ENCODE measurements at places on chromosomes 1 and 21.

GRCh38 chr1:50275566-50275965 lies 147.7 kb downstream of the DMRTA2 start:
- no peak for DNase-seq

DNA sequence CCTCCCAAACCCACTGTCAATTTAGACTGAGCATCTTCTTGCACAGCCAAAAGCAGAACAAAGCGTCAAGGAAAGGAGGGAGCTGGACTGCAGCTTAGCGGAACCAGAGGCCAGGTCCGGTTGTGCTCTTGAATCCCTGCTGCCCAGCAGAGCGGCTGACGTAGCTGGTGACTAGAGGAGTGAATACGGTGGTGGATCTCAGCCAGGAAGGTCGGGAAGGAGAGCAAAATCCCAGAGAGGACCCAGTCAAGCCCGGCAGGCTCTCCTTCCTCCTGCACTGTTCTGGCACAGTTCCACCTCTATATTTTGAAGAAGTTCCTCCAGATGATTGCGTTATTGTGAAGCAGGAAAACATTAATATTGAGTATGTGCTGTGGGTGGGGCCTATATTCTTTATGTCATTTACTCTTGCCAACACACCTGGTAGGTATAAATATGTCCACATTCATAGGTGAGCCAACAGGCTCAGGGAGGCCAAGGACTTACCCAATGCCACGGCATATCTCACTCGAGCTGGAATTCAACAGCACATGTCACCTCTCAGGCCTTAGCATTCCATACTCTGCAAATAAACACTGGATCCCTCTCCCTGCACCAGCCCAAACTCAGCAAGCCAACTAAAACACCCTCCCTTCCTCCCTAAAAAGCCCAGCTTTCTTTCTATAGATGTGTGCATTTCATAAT lies 23.6 kb upstream of the ABCB10 start:
- no peak for DNase-seq

DNA sequence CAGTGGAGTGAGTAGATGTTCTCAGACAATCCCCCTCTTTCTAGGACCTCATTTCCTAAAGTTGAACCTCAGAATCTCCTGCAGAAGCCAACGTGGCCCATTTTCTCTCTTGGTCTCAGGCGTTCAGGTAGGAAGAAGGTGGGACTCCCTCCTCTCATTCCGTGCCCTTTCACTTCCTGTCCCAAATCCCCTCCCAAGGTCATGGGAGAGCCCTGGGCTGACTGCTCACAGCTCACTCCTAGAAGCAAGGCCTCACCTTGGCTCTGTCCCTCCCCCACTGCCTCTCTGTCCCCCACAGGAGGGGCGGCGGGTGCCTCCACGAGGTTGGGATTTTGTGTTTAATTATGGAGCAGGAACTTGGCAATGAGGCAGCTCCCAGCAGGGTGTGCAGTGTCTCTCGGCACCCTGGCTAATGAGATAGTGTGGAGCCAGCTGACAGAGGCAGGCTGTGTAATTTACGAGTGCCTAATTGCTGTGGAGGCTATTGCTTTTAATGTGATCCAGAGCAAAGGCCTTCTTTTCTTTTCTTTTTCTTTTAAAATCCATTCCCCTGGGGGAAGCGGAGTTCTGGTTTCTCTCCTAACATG lies 9.1 kb upstream of the CDK18 start:
- no peak for DNase-seq

GRCh38 chr1:4825800-4826450 lies 171.5 kb downstream of the AJAP1 start:
- DNase-seq = peak; percentile 12

DNA sequence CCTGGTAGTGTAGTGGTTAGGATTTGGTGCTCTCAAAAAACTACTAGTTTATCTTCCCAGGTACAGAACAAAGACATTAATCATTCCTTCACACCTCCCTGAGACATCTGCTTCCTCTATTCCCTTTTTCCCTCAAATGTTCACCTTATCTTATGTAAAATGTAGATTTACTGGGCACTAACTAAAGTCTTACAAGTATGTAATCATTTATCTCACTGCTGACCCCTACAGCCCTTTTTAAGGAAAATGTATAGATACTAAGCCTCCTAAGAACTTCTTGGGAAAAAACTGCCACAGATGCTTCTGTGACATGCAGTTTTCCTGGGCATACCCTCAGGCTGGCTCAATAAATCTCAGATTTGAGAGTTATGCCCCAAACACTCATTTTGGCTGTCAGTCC lies 50.8 kb upstream of the NEK7 start:
- DNase-seq = no peak

GRCh38 chr1:118304722-118305359 lies 119.8 kb upstream of the SPAG17 start:
- no peak for DNase-seq

DNA sequence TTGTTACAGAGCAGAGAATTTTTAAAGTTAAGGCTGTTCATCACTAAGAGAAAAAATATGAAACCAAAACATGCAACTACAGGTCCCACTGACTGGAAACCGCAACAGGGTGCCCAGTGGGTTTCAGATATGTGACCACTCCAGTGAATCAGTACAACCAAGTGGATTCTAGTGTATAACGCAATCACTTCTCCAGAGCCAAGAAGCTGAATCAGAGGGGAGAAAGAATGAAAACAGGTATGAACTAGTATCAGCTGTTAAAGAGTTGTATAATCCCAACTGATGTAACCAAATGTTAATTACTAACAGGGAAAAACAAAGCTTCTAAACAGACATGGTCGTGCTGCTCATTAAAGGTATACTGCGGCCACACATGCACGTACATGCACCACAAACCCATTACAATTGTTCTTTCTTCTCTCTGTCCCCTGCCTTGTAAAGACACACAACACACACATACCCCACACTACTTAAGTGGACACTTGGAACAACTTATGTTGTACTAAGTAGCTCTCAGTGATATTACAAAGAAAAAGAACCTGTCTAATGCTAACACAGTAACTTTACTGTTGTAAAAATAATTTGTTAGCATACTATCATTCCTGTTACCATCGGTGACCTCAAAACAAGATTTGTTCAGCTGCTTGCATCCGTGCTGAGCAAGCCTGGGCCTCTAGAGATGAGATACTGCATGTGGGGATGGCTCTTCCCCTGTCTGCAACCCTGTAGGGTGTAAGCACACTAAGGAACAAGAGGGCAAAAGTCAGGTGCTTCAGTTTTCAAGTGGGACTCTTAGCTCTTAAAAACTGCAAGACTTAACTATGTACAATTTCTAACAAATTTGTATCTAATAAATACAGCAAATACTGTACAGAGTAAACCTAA lies 74.2 kb downstream of the PTPN14 start:
- DNase-seq = no peak

GRCh38 chr1:228781161-228781808 lies 46.0 kb downstream of the RHOU start:
- DNase-seq = no peak

- DNase-seq = peak; percentile 74
Observed at GRCh38 chr1:182084487-182085316, 23.2 kb upstream of the ZNF648 start.

GRCh38 chr1:235954306-235955283 lies 87.9 kb upstream of the LYST start:
- no peak for DNase-seq

- DNase-seq = no peak
Observed at GRCh38 chr1:60273185-60273584, 199.6 kb upstream of the C1orf87 start.

DNA sequence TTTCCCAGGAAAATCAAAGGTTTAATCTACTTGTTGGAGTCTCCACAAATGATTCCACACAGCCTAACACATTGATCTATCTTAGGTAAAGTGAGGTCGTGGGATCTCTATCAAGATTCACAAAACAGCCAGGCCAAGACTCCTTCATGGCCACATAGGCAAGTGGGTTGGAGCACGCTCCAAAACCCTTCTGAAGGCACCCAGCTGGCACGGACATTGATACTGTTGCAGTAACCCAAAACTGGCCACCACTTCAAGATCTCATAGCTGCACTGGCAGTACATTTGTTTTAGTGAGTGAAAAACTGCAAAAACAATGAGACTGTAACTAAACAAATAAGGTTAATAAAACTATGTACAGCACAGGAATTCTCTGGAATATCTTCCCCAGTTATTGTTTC lies 61.9 kb downstream of the COLGALT2 start:
- DNase-seq = no peak

- no peak for DNase-seq
Observed at GRCh38 chr1:238596703-238597102, 706.0 kb upstream of the ZP4 start.

DNA sequence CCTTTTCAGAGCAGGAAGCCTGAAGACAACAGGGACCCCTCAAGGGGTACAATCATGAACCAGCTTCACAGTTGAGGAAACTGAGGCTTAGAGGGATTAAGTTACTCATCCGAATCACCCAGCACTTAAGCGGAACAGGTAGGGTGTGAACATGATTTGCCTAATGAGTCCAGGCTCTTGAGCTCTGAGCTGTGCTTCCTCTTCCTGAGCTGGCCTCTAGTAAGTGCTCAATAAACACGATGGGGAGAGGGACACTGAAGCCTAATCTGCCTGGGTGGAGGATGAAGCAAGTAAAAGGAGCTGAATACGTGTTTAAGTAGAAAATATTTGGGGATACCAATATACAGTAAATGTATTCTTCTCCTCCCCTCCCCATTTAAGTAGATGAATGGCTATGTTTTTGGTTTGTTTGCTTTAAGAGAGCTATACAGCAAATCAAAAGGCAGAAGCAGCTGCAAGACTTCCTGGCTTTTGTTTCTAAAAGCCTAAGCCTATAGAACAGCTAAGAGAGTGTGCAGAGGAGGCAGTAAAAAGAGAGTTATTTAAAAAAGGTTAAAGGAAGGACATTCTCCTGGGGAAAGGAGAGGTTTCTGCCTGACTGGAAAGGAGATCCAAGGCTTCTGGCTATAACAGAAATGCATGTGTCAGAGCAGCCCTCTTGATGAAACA lies 20.5 kb downstream of the STPG1 start:
- no peak for DNase-seq

DNA sequence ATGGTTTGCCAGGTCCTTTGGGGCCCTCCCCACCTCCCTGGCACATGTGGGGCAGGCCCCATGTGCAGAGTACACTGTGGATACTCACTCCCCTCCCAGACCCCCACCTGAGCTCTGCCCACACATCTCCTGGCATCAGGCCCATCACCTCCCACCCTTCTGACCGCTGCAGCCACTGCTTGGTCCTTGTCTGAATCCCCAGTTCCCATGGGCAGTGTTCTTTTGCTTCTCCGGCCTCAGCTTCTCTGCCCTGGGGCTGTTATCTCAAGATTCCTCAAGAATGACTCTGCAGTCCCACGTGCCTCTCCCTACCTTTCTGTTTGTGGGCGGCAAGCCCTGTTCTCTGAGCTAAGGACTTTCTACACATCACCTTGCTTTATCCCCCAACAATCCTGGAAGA lies 187.7 kb upstream of the EDN2 start:
- no peak for DNase-seq

GRCh38 chr1:235417086-235417697 lies 50.0 kb downstream of the TBCE start:
- DNase-seq = peak; percentile 80

DNA sequence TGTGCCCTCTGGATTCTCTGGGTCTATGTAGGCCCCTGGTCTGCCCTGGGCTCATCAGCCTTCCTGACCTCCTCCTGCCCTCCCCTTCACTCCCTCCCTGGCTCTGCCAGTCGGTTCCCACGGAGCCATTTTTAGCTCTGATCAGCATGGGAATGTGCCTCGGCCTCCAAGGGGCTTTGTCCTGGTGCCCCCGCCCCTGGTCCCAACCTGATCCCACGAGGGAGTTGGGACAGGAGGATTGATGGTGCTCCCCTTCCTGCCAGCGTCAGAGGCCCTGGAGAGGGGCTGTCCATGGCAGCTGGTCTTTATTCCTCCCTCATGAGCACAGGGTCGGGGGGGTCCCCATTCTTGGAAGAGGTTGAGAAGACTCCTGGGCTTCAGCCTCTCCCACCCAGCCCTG lies 24.9 kb downstream of the ETNK2 start:
- no peak for DNase-seq

DNA sequence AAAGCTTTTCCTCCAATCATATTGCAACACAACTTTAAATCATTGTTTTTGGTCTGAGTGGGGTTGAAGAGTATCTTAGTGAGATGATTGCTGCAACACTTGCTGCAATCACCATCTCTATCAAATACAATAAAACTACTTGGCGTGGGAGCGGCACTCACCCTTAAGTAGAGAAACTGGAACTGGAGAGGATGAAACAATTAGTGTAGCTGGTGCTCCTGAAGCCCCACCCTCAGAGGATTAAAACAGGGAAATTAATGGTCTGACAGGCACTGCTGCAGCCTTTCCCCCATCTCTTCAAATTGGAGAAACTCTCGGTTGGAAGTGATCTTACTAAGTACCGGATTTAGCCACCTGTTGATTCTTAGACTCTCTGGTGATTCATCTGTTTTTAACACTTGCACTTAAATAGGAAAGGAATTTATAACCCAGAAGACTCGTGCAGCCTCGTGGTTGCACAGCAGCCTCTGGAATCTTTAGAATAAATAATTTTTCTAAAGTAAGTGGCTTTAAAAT lies 80.5 kb upstream of the KIF26B start:
- no peak for DNase-seq

DNA sequence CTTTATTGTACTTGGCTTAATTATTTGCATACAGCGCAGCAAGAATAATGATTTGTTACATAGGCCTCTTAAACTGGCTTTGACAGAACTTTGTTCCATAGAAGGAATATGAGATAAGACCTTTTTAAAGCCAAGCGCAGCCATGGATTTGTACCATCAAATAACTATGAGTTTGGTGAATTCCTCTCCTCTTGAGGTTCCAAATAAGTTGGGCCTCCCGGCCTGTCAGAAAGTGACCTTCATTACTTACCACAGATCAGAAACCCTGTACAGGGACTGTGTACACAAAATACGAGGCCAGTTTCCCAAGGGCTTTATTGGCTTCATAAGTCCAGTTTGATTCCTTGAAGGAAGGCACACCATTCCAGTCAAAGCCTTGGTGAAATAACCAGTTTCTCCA lies 21.8 kb upstream of the HSD3B1 start:
- DNase-seq = no peak

GRCh38 chr1:203477748-203478147 lies 2.1 kb downstream of the PRELP start:
- no peak for DNase-seq

DNA sequence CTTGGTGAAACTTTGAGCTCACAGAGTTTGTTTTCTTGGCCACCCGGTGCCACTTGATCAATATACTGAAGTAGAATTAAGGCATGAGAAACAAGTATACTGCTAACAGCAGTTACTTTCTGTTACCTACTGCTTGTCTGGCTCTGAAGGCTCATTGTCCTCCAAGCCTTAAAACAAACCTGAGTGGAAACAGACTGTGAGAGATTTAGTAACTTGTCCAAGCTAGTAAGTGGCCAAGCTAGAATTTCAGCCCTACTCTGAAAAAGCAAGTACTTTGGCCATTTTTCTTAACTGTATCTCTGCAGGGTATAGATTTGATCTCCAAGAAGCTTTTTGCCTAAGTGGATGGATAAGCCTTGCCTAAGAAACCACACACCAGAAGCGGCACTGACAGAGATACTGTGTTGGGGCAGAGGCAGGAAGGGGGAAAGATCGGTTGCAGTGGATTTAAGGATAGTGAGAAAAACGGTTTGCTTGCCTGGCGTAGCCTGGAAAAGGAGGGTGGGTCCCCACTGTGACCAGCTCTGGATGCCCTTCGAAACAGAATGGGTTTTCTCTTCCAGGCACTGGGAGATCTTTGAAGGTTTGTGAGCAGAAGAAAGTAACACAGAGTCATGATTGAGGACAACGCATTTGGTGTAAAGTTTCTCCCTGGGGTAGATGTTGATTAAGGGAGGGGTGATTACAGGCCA lies 2.1 kb upstream of the MACO1 start:
- DNase-seq = no peak
